ENCODE measurements at places on chromosomes 2 and 18. TPM values are rescaled to one million over a fixed set of nuclear protein-coding genes. Genes with fewer than 3 reads are reported as not detected.
A peak's percentile ranks its signal among the peaks of the same experiment; 100 is the strongest.

DNA sequence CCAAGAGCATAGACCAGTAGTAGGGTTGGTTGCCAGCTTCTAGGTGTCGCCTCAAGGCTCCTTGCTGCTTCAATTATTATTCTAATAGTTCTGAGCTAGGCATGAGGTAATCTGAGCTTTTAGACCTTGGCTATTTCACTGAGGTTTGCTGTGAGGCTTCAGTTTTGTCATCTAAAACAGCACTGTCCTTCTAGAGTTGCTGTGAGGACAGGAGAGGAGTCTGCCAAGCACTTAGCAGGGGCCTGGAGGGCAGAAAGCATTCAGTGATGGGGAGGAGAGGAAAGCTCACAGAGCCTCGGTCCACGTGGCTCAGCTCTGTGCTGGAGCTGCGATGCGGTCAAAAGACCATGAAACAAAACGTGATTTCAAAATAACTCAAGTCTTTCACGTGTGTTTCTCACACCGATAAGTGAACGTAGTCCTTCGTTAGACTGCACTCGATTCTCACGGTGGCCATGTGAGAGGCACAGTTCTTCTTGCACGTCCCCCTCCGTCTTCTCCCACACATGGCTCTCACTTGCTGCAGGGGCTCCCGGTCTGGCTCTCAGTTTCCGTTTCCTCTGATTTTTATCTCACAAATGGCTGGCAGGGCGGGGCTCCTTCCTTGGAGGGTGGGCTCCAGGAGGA, 113.7 kb downstream of the B3GNT2 start:
- DNase-seq, result peak; percentile 56

- DNase-seq, result peak; percentile 73
These were observed 146.8 kb downstream of the TGIF1 start for GRCh38 chr18:3596637-3597384.

The KATNAL2 gene
- 1.4 TPM for total RNA-seq

DNA sequence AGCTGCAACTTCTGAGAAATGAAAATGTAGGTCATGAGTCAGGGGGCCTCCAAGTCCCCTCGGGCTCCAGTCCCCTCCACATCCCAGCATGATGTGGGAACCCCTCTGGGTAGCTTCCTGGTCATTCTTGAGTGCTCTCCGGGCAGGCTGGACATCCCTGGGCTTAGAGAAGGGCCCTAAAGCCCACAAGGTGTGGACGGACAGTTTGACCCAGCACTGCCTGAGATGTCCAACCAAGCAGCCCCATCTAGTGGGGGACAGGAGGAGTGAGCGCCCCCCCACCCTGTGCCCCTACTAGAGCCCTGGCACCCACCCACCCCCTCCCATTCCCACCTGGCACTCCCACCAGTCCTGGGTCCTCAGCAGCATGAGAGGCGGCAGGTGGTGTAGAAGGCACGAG, 46.0 kb downstream of the CYP27C1 start:
- DNase-seq, result peak; percentile 27

The PROKR1 gene
- total RNA-seq, result not detected

The CHST9 gene
- not detected for total RNA-seq

GRCh38 chr2:46179037-46179621, 118.1 kb upstream of the EPAS1 start:
- peak; percentile 75 for DNase-seq

- no peak for DNase-seq
These were observed 58.9 kb upstream of the STON1 start for GRCh38 chr2:48471048-48471474.

DNA sequence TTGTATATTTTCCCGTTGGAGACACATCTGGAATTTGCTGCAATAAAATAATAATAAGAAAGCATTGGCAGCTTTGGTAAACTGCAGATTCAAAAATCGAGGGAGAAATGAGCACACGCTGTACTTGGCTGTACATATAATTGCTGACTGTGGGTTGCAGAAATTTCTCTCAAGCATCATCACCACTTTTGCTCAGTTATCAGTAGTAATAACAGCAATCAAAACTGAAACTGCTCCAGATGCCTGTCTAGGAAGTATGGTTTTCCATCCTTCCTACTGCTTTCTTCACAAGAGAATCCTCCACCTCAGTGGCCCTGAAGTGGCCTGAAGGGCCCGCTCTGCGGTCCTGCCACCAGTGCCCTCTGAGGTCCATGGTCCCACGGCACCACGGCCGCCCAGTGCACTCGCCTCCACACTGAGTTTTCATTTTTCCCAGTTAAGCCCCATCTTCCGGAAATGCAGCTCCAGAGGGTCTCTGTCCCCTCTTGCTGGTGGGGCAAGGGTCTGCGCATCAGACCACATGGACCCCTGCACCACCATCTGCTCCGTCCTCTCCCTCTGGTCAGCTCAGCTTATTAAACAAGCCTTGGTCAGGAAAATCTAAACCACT, 3.9 kb downstream of the DUSP28 start:
- DNase-seq, result no peak

- no peak for DNase-seq
These were observed 57.4 kb upstream of the PCBP1 start for GRCh38 chr2:70029814-70030409.

The ABCG8 gene
- total RNA-seq, result not detected
